ENCODE measurements at places on chromosomes 2 and 18. TPM values are rescaled to one million over a fixed set of nuclear protein-coding genes. Genes with fewer than 3 reads are reported as not detected.

The VIT gene
- not detected for total RNA-seq

The ZNF385B gene
- total RNA-seq = 1.5 TPM

The HOXD8 gene
- not detected for total RNA-seq

The POTEI gene
- 0.56 TPM for total RNA-seq

The FER1L5 gene
- 0.27 TPM for total RNA-seq

The DLGAP1 gene
- total RNA-seq = 59.5 TPM

The MYL12A gene
- total RNA-seq = 206 TPM

The ANKRD30B gene
- not detected for total RNA-seq

The IL1B gene
- total RNA-seq = not detected

The COBLL1 gene
- 7.4 TPM for total RNA-seq

- no peak for DNase-seq
- H3K4me3 ChIP-seq = no peak overlapping the region
- no peaks in the 10 kb centered on the region for H3K4me1 ChIP-seq
- H3K27ac ChIP-seq = no peak overlapping the region
- H3K36me3 ChIP-seq = no peaks in the 10 kb centered on the region
- no peaks in the 10 kb centered on the region for H3K27me3 ChIP-seq
These were observed 10.9 kb downstream of the CCDC68 start for GRCh38 chr18:54948350-54948837.

- H3K27me3 ChIP-seq = no peaks in the 10 kb centered on the region
- H3K27ac ChIP-seq = no peak overlapping the region
- H3K36me3 ChIP-seq = no peaks in the 10 kb centered on the region
- H3K4me3 ChIP-seq = no peak overlapping the region
- no peak for DNase-seq
These were observed 147.3 kb downstream of the IRS1 start for GRCh38 chr2:226652369-226652768.

GRCh38 chr2:75564713-75565359 lies 4.1 kb upstream of the EVA1A start:
- no peaks in the 10 kb centered on the region for H3K36me3 ChIP-seq
- no peak for DNase-seq
- H3K4me3 ChIP-seq = no peak overlapping the region
- H3K27me3 ChIP-seq = peaks cover 17% of the 10 kb centered on the region
- no peak overlapping the region for H3K27ac ChIP-seq

DNA sequence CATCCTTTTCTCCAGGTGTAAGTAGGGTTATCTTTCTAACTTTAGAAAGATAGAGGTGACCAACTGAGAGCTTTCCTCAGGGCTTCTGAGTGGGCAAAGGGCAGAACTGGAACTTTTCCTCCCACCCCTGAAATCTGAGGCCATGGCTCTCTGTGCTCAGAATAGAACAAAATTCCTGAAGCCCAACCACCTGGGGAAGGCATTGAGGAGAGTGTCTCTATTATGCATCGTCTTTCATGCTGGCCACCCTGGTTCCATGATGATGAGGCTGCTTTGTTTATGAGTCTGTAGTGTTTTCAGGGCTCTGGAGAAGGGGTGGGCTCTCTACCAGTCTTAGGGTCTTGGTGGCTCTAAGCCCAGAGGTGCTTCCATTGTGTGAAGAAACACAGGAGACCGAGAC lies 30.7 kb upstream of the IL1R1 start:
- no peaks in the 10 kb centered on the region for H3K27me3 ChIP-seq
- H3K27ac ChIP-seq = no peak overlapping the region
- DNase-seq = peak; percentile 46
- no peak overlapping the region for H3K4me3 ChIP-seq

DNA sequence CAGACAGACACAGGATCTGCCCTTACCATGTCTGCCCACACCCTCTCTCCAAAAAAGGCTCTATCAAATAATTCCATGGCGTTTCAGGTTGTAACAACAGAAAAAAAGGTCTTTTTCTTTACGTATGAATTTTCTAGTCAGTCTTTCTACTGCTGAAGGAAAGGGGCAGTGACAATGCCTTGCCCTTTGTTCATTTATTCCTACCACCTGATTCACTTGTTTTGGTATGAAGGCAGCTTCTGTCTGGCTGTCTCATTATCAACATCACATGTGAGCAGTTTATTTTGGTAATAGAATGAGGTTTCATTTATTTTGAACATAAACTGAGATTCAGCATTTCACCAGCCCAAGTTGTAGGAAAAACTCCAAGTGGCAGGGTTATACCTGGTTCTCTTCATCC lies 94.3 kb upstream of the KLF7 start:
- peaks cover 13% of the 10 kb centered on the region for H3K4me1 ChIP-seq
- H3K27ac ChIP-seq = no peak overlapping the region
- no peak overlapping the region for H3K4me3 ChIP-seq
- H3K36me3 ChIP-seq = no peaks in the 10 kb centered on the region

DNA sequence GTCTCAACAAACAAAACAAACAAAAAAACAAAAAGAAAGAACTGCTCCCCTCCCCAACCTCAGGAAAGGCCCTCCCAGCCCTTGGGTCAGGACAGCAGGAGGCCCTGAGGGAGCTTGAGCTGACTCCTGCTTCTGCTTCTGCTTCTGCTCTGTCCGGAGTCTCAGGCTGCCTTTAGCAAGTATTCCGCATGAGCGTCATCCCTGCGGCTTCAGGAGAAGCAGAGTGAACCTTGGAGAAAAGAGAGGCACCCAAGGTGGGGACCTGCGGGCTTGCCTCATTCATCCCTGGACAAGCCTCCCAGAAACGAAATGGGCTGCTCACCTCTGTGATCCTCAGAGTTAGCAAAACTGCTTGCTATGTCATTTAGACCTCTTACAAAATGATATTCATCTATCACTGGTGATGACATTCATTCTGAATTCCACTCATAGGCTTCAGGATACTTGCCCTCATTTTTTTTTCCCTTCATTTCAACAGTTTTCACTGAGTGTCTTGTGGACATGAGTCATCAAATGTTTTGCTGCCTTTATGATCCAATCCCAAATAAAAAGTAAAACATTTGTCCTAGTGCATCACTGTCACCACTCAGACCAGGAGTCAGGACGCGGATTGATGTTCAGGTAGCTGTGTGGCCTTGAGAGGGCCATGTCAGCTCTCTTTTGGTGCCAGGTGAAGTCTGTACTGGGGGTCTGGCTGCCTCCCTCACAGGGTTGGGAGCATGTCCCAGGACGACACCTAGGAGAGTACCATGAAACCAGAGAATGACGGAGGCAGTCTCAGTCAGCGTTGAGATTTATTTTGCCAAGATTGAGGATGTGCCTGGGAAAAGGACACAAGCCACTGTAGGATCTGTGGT lies 51.7 kb downstream of the IMPA2 start:
- H3K27me3 ChIP-seq = peaks cover 9% of the 10 kb centered on the region
- no peaks in the 10 kb centered on the region for H3K4me1 ChIP-seq
- no peak overlapping the region for H3K4me3 ChIP-seq
- no peak overlapping the region for H3K27ac ChIP-seq
- peaks cover 22% of the 10 kb centered on the region for H3K36me3 ChIP-seq

- peaks cover 12% of the 10 kb centered on the region for H3K4me1 ChIP-seq
- DNase-seq = peak; percentile 24
- H3K27ac ChIP-seq = no peak overlapping the region
- no peaks in the 10 kb centered on the region for H3K27me3 ChIP-seq
- H3K36me3 ChIP-seq = no peaks in the 10 kb centered on the region
- H3K4me3 ChIP-seq = no peak overlapping the region
These were observed 669.4 kb downstream of the IRS1 start for GRCh38 chr2:226130192-226130591.

DNA sequence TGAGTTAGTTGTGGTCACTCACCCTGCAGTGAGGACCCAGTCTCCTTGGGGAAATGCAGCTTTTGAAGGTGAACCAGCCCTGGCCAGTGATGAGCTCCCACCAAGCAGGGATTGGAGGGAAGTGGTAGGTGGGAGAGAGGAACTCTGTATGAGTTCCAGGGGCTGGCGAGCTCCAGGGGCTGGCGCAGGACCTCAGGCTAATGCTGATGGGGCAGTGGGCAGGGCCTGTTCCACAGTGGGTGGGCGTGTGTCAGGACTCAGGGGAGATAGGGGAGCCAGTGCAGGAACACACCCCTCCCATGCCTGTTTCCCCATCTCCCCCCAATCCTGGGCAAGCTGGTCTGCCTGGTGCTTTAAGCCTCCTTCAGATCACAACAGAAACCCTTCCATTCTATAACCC lies 208.4 kb downstream of the DYSF start:
- no peak overlapping the region for H3K27ac ChIP-seq
- no peak overlapping the region for H3K4me3 ChIP-seq
- H3K4me1 ChIP-seq = no peaks in the 10 kb centered on the region
- H3K36me3 ChIP-seq = no peaks in the 10 kb centered on the region
- no peaks in the 10 kb centered on the region for H3K27me3 ChIP-seq

- no peak overlapping the region for H3K27ac ChIP-seq
- H3K4me1 ChIP-seq = no peaks in the 10 kb centered on the region
- H3K27me3 ChIP-seq = no peaks in the 10 kb centered on the region
- no peak for DNase-seq
These were observed 108.4 kb downstream of the MDH1 start for GRCh38 chr2:63697160-63697559.

DNA sequence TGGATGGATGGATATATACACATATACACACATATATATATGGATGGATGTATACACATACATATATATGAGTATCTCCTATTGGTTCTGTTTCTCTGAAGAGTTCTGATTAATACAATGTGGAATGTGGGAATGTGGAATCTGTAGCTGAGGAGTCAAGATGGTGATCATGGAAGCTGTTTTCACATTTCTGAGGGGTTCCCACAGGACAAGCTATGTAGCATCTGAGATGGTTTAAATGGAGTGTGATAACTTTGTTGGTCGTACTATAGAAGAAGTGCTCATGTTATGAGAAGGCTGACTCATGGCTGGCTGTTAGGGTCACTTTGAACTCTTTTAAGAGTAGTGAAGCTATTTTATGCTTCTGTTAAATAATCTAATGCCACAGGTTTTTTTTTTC lies 279.7 kb downstream of the MEIS1 start:
- no peak for DNase-seq
- no peak overlapping the region for H3K4me3 ChIP-seq
- no peaks in the 10 kb centered on the region for H3K36me3 ChIP-seq
- H3K27me3 ChIP-seq = no peaks in the 10 kb centered on the region
- no peaks in the 10 kb centered on the region for H3K4me1 ChIP-seq

DNA sequence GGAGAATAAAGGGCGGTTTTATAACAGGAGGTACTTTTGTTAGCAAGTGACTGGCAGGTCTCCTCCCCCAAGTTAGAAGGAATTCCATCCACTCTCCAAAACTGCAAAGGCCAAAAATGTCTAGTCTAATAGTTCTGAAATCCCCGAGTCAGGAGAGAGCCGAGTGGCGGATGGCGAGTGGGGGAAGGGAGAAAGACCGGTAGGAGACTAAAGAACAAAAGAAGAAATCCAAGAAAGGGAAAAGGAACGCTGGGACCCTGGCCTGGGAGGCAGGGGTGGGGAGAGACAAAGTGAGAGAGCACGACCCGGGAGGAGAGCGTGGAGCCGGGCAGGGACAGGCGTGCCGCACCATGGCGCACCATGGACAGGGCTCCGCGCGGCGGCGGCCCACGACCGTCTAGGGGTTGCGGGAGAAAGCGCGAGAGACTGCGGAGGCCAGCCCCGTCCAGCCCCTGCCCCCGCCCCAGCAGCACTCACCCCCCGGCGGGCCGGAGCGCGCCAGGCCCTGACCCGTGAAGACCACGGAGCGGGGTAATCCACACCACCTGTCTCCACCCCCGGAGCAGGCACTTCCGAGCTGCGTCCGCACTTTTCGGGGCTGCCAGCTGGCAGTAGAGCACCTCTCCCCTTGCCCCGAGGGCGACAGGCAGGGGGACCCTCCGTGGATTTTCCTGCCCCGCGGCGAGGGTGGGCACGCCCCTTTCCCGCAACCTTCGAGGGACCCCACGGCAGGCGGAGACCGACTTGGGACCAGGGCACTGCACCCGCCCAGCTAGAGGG lies 1.6 kb downstream of the CDH2 start:
- peak overlapping the region; percentile 49 for H3K4me3 ChIP-seq
- H3K27me3 ChIP-seq = peaks cover 55% of the 10 kb centered on the region
- DNase-seq = peak; percentile 67
- H3K27ac ChIP-seq = no peak overlapping the region
- peaks cover 34% of the 10 kb centered on the region for H3K4me1 ChIP-seq

DNA sequence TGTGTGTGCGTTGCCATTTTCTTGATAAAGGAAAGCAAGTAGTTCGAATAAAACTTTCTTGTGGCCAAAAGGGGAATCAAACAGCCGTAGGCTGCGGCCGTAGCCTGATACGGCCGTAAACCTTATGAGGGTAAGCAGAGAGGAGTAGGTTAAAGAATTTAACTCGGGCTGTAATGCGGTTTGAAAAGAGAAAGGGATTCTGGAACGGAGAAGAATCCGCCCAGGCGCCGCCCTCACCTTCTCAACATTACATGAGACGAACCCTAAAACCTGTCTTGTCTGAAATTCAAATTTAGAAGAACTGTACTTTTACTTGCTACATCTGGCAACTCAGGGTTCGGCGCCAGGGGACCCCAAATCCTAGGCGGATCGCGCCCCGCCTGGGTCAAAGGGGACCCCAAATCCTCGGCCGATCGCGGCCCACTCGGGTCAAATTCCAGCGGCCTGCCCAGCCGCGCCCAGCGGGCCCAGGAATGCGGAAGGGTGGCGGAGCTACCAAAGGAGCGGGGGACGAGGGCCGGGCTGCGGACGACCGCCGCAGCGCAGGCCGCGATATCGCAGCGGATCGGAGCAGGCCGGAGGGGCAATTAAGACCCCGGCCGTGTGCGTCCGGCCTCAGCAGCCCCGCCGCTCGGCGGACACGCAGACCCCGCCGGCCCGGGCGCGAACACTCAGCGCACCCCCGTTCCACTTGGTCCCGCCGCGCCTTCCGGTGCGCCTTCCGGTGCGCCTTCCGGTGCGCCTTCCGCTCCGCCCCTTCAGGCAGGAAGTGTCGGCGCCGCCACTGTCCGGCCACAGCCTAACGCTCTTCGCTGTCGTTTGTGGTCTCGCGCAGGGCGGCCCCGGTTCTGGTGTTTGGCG lies at the start of gene MYL12B:
MYL12B (plus strand) TSS at position 761 of the 861 bp plus-strand sequence. CDS start 10,766 bp downstream, outside the sequence.
- no peaks in the 10 kb centered on the region for H3K36me3 ChIP-seq
- DNase-seq = peak; percentile 92
- peak within 1 kb of the TSS; percentile 96 for H3K4me3 ChIP-seq
- peak within 1 kb of the TSS; percentile 91 for H3K27ac ChIP-seq

DNA sequence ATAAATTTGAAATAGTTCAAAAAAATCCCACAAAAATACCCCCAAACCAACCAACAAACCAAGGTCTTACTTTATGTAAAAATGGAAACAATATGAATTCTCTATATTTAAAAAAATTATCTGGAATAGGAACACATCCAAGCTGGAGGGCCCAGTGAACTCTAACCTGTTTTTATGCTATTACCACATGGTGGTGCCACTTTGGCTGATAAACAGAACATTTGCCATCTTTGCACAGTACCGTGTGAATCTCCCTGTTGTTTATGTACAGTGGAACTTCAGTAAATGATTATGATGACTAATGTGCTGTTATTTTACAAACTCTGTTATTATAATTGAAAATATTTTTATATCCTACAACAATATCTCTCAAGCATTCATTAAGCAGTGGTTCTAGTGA lies 145.3 kb upstream of the SMAD7 start:
- no peaks in the 10 kb centered on the region for H3K4me1 ChIP-seq
- no peak overlapping the region for H3K27ac ChIP-seq
- no peak for DNase-seq
- H3K4me3 ChIP-seq = no peak overlapping the region
- H3K27me3 ChIP-seq = no peaks in the 10 kb centered on the region

GRCh38 chr2:149690825-149691224 lies 103.2 kb upstream of the MMADHC start:
- H3K27ac ChIP-seq = no peak overlapping the region
- H3K36me3 ChIP-seq = no peaks in the 10 kb centered on the region
- no peak overlapping the region for H3K4me3 ChIP-seq
